ENCODE measurements at places on chromosomes 6 and 20.

DNA sequence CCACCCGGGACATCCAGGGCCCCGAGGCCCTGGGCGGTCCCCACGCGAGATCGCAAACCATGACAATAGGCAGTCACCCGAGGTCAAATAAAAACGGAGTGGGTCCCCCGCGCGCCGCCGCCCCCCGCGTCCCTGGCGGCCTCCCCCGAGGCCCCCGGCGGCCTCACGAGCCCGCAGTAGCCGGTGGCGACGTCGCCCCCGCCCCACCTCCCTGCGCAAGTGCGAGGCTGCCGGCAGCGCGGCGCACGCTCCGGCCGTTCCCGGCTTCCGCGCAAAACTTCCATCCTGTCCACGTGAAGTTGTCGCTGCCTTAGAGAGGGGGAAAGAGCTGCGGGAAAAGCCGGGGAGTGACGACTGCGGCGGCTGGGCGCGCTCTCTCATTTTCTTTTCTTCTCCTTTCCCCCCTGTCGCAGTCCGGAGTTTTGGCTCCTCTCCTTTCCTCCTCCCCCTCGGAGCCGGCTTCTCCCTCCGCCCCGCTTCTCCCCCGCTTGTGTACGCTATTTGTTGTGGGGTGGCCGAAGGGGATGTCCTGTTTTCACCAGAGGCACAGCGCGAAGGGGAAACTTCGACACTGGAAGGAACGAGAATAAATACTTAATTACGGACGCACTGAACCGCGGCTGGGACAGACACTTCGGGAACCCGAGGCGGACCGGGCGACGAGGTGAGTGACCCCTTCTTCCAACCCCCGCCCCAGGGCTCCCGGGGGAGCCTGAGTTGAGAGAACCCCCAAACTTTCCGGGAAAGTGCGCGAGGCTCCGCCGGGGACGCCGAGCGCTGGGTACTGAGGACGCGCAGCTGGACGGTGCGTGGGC is at the start of gene EYA4:
EYA4 (plus strand) TSS at position 272 of the 815 bp plus-strand sequence. CDS start 33,424 bp downstream, outside the sequence.
- DNase-seq, result no peak

DNA sequence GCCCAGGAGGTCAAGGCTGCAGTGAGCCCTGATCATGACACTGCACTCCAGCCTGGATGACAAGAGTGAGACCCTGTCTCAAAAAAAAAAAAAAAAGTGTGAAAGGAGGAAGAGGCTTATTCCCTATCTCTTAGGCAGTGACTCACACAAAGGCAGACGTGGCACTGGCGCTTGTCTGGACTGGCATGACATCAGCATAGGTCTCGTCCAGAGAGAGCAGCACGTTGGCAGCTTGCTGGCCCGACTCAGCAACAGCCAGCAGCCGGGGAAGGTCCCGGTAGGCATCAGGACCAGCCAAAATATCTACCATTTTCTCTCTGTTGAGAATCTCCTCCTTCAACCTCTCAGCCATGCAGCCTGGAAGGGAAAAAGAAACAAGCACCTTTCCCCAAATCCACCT is 14.1 kb downstream of the CDK5RAP1 start:
- DNase-seq, result no peak

DNA sequence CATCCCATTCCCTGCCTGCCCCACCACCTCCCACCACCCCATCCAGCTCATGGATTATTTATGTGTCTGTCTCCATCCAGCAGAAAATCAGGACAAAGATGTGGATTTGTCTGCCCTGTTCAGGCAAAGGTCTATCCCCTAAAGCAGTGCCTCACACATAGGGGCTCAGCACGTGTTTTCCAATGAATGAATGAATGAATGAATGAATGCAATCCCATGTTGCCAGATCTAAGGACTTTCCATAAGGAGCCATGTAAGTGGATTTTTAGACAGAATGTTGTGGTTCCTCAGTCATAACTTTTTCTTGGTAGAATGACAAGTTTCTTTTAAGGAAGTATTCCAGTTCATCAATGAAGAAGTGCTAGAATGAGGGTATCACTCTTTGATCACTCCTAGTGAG is 133.7 kb downstream of the RNASET2 start:
- DNase-seq, result no peak

DNA sequence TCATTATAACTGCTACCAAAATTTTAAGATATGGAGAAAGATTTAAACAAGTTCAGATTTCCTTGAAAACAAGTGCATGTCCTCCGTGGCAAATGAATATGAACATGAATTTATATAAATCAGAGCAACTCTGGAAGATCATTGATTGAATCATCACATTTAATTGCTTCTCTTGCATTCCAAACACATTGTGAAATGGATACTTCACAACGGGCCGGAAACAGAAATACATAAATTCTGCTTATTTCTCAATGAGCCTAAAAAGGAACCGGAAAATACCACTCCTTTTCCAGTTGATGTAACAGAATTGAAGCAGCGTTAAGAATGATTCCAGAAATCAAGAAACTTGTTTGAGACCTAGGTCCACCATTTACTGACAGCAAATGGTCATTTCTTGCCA is 134.6 kb upstream of the BTN3A2 start:
- DNase-seq, result no peak

DNA sequence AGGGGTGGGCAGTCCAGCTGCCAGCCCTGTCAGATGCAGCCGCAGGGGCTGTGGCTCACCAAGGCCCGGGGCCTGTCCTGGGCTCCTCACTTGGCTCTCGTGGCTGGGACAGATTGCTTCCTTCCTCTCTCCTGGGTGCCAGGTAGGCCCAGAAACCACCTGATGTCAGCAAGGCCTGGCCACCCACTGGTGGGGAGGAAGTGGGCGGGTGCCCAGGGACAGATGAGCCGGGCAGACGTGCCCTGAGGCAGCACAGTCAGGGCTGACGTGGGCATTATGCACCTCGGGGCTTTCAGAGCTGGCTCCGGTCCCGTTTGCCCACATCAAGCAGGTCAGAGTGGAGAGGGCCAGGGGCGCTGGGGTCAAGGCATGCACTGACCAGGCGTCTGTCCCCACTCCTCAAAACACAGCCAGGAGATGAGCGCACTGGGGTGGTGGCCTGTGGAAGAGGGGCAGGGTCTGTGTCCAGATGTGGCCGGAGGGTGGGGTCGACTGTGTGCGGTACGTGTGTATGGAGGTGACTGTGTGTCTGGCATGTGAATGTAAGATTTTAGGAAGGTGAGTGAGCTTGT is 133.2 kb upstream of the PTPN1 start:
- DNase-seq, result no peak

GRCh38 chr6:88454658-88455057 is 288.5 kb upstream of the CNR1 start:
- no peak for DNase-seq

GRCh38 chr20:51156041-51156982 is 133.4 kb upstream of the KCNG1 start:
- no peak for DNase-seq

GRCh38 chr20:51797357-51798025 is 4.8 kb downstream of the SALL4 start:
- DNase-seq, result no peak

- DNase-seq, result no peak
Measured at GRCh38 chr6:44022296-44022661, 105.0 kb downstream of the MRPL14 start.

GRCh38 chr6:73074175-73074574 is 151.1 kb downstream of the KHDC1L start:
- DNase-seq, result no peak

DNA sequence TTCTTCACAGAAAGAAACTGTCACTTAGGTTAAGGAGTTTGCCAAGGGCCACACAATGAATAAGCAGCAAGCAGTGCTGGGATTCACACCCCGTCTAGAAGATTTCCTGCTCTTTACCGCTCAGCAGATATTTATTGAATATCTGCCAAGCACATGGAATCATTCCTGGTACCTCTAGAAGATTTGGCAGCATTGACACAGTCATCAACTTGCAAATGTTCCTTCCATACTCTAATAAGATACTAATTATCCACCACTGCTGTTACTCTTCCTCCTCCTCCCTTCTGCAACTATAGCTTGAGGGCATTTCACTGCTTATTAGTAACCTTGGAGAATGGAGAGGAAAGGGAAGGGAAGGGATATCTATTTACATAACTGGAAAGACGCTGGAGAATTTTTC is 13.0 kb downstream of the MOXD1 start:
- no peak for DNase-seq

GRCh38 chr6:42532038-42532669 is 31.7 kb upstream of the UBR2 start:
- no peak for DNase-seq

All from stimulated activated CD4-positive, alpha-beta T cell treated with anti-CD3 and anti-CD28 coated beads, Interleukin-12 subunit alpha, Interleukin-12 subunit beta, amount 100 ng/mL, for 4 hours (primary cell).